ENCODE measurements at places on chromosomes 6 and 20.

- DNase-seq = peak; percentile 15
These were observed at the start of gene CDH22 for GRCh38 chr20:46308258-46309157. CDH22 (minus strand) TSS chr20:46308498; CDS start chr20:46251294, 57,204 bp downstream.

- DNase-seq = no peak
These were observed 72.6 kb upstream of the RNF24 start for GRCh38 chr20:4087923-4088322.

DNA sequence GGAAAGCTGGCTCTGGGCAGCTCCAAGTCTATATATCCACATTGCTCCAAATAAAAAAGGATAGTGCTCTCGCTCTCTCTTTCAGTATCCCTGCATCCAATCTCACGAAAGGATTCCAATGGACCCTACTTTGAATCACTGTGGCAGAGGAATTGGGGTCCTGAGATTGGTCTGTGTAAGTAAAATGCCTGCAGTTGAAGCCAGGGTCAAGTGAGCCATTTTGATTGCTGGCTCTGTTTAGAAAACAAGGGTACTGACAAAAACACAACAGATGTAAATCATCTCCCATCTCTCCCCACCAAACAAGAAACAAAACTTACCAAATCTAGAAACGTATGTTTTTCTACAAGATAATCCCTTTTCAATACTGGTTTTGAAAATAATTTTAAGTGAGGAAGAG is 45.6 kb downstream of the RSPO3 start:
- no peak for DNase-seq

DNA sequence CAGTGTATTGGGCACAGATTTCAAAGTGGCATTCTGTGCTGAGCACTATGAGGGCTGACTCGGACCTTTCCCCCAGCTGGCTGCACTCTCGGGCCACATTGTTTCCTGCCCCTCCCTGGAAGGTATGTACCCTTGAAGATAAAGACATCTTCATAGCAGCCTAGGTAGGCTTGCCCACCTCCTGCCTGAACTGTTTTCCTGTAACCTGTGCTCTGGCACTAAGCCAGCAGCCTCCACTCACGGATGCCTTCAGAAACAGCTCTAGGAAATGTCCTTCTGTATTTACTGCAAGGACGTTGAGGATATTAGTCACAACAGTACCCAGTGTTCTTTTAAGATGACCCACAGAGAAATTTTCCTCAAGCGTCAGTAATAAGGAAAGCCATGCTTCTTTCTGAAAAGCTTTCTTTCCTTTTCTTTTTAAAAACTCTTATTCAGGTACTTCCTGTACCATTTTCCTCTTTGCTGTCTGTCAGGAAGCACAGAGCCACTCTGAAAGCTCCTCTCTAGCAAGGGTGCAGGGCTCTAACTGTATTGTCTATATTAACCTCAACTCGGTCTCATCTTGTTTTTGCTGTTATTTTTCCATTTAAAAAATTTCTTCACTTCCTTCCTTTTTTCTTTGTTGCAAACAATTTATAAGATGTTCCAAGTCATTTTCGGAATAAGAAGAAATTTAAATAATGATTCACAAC is 43.5 kb downstream of the TTI1 start:
- no peak for DNase-seq

- DNase-seq = no peak
These were observed 113.7 kb downstream of the TNFAIP3 start for GRCh38 chr6:137980777-137981176.

GRCh38 chr20:13856354-13856753 is 71.5 kb downstream of the NDUFAF5 start:
- DNase-seq = no peak

- no peak for DNase-seq
These were observed 13.0 kb downstream of the ZHX3 start for GRCh38 chr20:41304424-41305079.

DNA sequence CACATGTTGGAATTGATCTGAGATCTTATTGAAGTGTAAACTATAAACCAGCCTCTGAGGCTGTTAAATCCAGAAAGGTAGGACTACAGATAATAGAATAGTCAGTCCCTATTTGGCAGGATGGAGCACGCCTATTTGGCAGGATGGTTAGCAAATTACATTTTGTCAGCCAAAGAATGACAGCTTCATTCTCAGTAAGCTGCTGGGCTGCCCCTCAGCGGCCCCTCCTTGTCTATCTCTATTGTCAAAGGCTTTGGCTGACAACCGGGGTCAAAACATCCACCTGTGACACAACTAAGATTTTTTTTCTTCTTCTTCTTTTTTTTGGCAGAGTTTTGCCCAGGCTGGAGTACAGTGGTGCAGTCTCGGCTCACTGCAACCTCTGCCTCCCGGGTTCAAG is 123.4 kb upstream of the ECI2 start:
- no peak for DNase-seq

- no peak for DNase-seq
These were observed 13.7 kb upstream of the MLN start for GRCh38 chr6:33817489-33817888.

- DNase-seq = peak; percentile 84
These were observed 71.5 kb downstream of the HFE start for GRCh38 chr6:26158581-26159356.

- DNase-seq = no peak
These were observed 83.4 kb upstream of the ASF1A start for GRCh38 chr6:118810420-118811027.

- no peak for DNase-seq
These were observed 20.9 kb upstream of the SPO11 start for GRCh38 chr20:57308451-57309271.

DNA sequence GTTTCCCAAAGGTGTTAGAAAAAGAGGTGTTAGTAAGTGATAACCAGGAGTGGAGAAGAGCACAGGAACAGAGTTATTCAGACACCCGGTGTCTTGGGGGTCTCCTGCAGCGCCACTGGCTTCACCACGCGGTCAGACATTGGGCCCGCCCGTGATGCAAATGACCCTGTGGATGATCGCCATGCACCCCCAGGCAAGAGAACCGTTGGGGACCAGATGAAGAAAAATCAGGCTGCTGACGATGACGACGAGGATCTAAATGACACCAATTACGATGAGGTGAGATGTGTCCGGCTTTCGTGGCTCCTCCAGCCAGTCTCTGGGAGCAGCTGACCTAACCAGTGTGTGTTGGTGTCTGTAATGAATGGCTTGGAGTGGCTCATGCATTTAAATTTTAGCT is 2.0 kb downstream of the PRPF6 start:
- DNase-seq = no peak

DNA sequence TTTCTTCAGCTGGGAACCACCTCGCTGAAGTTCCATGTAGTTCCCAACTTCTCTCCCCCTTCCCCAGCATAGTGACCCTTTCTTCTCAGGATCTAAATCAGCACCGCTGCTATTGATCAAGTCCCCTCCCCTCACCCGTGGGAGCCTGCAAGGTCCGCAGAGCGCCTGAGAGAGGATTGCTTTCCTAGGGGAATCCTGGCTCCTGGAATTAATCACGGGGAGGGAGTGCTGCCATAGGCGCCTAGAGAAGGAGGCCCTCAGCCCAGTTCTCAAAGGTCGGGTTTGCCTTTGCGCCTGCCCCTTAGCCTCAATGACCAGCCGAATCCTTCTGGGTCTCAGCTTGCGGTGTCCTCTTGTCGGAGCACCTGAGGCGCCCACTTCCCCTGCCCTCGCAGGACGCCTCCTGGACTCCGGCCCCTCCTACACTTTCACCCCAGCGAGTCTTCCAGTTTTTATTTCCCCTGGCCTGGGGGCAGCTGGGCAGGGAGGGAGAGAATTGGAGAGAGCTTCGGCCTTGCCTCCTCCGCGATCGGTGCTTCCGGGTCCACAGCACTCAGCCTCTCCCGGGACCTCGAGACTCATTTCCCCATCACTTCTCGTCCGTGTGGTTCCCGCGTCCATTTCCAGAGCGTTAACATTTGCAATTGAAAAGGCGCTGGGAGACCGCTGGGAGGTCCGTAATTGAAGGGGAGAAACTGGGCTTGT is 3.1 kb upstream of the NKX2-2 start:
- DNase-seq = no peak

DNA sequence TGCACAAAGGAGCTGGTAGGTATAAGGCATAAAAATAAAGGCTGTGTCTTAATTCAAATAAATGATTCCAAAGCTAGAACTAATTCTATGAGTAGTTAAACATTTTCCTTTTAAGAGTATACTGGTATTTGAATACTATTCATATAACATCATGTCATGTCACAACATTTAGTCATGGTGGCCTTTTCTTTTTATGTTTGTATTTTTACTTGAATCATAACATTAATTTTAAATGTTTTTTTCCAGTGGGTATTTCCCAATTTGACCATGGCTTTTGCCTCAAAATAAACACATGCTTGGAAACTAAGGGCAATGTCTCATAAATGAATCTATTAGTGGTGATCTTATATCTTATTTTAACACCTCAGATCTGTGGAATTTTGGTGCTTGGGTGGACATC is 177.1 kb downstream of the CD109 start:
- no peak for DNase-seq

- no peak for DNase-seq
These were observed 25.7 kb downstream of the MYCT1 start for GRCh38 chr6:152723398-152723797.

GRCh38 chr20:63100174-63100925 is 93.6 kb upstream of the BHLHE23 start:
- DNase-seq = no peak

DNA sequence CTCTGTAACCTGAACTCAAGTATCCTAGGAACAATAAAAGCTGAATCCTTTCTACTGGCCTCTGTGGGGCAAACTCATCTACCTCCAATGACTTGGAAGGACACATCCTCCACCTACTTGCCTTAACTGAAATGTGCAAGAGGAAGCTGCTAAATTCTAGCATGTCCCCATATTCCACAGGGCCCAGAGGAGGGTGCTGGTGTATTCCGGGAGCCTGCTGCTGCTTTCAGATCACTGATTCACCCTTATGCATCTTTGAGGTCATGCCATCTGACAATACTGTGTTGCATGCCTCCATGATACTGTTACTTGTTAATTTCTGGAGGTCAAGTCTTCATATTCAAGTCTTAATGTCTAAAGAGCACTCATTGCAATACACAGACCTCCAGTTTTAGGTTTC is 40.3 kb downstream of the LYRM4 start:
- DNase-seq = no peak

GRCh38 chr6:27795697-27796494 is 116.3 kb downstream of the OR2B2 start:
- peak; percentile 90 for DNase-seq

DNA sequence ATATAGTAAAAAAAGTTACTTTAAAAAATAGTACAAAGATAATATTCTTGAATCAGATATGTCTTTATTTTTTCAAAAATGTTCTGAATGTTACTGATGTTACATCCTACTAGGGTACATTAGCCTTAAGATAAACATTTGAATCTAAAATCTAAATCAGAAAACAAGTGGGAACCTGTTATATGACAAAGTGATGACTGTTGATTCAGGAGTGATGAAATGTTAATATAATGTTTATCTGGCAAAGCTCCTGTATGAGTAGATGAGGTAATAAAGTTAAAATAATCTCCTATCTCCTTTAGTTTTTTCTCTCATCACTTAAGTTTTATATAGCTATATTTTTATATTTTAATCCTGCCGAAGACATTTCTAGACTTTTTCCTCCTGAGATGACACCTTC is 4.2 kb downstream of the DOP1A start:
- DNase-seq = no peak

GRCh38 chr6:136076496-136076895 is 173.6 kb downstream of the MTFR2 start:
- no peak for DNase-seq

GRCh38 chr6:11975353-11975977 is 36.6 kb upstream of the HIVEP1 start:
- DNase-seq = no peak

DNA sequence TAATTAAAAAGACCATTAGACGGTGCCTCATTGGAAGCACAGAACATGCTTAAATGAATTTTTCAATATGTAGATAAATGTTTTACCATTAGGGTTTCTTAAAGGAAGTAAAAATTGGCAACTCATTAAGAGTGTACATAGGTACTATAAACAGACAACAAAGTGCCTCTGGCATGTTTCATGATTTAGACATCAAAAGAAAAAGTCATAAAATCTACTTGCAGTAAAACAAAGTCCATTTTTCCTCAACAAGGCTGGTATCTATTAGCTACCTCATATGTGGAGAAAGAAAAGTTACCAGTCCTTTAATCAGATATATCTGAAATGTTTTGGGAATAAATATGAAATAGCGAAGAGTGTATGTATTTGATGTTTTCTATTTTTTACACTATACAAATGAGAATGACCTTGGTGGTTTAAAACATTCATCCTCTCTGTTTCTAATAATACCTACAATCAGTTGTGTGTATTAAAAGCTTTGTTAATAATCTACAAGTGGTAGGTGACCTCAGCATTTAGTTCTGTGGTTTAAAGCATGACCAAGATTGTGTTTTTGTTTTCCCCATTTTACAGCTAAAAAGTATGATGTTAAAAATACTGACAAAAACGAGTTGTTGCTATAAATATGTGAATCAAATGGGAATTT is 87.5 kb downstream of the HDGFL1 start:
- DNase-seq = no peak

DNA sequence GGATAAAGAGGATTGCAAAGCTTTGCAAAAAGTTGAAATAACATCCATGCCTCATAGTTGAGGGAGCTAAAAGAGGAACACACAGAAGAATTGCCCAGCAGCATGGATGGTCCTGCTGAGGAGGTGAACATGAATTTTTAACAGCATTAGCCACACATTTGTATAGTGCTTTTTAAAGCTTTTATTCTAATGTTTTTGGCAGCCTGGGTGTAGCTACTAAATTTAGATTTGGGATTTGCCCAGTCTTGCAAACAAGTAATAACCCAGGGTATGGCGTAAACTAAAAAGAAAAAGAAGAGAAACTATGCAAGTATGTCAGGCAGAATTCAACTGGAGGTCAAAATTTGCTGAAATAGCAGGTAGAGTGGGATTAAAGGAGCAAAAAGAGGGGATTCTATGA is 75.1 kb upstream of the PTPRK start:
- DNase-seq = no peak

GRCh38 chr6:27866357-27867050 is 45.7 kb downstream of the OR2B2 start:
- peak; percentile 92 for DNase-seq

- peak; percentile 89 for DNase-seq
These were observed 18.6 kb downstream of the ANKRD60 start for GRCh38 chr20:58209652-58210397.

DNA sequence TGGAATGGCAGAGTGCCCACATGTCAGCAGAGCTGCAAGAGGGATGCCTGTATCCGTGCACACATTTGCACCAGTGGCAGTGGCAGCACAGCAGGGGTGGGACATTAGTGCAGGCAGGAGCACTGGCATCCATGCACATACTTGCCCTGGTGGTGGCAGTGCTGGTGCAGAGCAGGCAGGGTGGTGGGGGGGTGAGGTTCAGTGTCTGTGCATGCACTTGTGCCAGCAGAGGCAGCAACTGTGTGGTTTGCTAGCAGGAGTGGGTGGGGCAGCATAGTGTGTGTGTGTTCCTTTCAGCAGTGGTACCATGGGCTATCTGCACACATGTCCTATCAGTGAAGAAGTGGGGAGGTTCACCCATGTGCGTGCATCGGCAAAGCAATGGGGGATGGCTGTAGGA is 151.6 kb downstream of the EPM2A start:
- DNase-seq = no peak

DNA sequence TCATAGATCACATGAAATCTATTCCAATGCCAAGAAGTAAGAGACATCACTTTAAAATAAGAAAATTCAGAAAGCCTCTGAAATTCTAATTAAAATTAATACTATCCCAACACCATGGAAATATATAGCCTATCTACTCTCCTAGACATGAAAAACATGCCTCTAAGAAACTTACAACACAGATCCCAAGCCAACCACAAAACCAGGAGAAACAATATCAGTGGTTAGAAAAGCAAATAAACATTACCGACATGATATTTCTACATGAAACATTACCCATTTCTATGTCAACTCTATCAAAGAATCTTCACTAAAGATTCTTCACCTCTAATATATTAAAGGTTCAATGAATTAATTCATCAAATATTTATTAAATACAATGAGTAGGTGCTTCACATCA is 4.8 kb downstream of the EPB41L2 start:
- DNase-seq = no peak
